ENCODE measurements at places on chromosomes 6 and 20.

GRCh38 chr6:6705061-6705425, 116.5 kb downstream of the LY86 start:
- no peak for DNase-seq

DNA sequence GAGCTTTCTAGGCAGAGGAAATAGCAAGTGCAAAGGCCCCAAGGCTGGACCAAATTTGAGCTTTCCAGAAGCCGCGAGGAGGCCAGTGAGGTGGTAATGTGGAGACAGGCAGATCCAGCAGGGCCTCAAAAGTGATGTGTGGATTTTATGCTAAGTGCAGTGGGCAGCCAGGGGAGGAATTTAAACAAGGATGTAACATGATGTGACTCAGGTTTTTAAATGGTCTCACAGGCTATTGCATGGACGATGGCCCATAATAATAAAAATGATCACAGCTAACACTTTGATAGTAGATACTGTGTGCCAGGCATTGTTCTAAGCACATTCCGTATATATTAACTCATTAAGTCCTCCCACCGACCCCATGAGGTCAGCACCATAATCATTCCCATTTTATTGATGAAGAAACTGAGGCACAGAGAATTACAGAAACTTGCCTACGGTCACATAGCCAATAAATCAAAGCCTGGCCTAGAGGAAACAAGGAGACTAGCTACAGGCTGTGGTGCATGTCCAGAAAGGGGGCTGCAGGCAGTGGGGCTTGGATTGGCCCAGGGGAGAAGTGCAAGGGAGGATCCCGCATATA, 18.0 kb upstream of the PREX1 start:
- no peak for DNase-seq

GRCh38 chr6:132130626-132131298, 179.6 kb upstream of the CCN2 start:
- DNase-seq: no peak

DNA sequence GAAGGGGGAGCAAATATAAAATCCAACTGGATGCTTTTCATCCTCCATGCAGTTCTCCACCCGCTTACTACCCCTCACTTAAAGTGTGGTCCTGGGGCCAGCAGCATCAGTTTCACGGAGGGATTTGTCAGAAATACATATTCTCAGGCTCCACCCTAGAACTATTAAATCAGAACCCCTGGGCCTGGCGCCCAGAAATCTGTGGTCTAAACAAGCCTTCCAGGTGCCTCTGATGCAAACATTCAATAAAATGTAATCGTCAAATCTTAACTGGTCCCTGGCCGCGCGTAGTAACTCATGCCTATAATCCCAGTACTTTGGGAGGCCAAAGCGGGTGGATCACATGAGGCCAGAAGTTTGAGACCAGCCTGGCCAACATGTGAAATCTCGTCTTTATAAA, 47.7 kb downstream of the ATXN1 start:
- DNase-seq: no peak

GRCh38 chr6:169078399-169079145, 175.1 kb downstream of the THBS2 start:
- no peak for DNase-seq

DNA sequence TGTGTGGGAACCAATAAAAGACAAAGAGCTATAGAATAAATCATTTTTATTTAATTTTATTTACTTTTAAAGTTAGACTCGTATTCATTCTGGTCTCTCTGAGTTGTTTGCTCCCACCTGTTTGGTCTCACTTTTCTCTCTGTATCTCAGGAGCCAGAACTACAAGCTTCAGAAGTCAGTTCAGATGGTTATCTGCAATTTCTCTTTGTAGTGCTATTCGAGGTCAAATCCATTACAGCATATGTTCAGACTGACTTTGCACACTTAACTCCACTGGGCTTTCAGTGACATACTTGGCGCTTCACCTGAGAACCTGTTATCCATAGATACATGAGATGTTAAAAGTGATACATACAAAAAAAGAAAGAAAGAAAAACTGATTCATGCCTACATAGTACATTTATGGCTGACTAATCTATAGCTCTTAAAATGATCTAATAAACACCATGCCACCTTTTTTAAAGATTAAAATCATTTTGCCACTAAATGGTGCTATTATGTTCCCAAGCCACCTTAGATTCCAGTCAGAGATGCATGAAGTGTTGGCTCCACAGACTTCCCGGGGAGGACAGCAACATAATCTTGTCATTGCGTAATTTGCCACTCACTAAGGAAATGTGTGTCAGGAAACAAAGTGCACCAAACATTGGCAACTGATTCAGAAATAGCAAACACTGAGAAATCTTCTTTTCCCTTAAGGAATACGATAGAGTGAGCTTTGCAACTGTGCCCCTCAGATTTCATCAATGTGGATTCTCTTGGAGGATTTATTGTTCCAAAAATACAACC, 396.7 kb downstream of the HACE1 start:
- DNase-seq: no peak

Data from activated CD4-positive, alpha-beta T cell treated with anti-CD3 and anti-CD28 coated beads, Interleukin-2, amount 50 U/mL, for 4 hours (primary cell).